Activated CD8-positive, alpha-beta memory T cell treated with anti-CD3 and anti-CD28 coated beads for 48 hours (primary cell): ENCODE measurements at places on chromosomes 16 and 17.

- DNase-seq = no peak
Measured at GRCh38 chr17:48606892-48607614, 2.3 kb upstream of the HOXB6 start.

GRCh38 chr17:6569370-6570285 is 13.3 kb upstream of the PITPNM3 start:
- DNase-seq = no peak

- DNase-seq = no peak
Measured at GRCh38 chr17:29757788-29758187, 135.1 kb upstream of the CORO6 start.

DNA sequence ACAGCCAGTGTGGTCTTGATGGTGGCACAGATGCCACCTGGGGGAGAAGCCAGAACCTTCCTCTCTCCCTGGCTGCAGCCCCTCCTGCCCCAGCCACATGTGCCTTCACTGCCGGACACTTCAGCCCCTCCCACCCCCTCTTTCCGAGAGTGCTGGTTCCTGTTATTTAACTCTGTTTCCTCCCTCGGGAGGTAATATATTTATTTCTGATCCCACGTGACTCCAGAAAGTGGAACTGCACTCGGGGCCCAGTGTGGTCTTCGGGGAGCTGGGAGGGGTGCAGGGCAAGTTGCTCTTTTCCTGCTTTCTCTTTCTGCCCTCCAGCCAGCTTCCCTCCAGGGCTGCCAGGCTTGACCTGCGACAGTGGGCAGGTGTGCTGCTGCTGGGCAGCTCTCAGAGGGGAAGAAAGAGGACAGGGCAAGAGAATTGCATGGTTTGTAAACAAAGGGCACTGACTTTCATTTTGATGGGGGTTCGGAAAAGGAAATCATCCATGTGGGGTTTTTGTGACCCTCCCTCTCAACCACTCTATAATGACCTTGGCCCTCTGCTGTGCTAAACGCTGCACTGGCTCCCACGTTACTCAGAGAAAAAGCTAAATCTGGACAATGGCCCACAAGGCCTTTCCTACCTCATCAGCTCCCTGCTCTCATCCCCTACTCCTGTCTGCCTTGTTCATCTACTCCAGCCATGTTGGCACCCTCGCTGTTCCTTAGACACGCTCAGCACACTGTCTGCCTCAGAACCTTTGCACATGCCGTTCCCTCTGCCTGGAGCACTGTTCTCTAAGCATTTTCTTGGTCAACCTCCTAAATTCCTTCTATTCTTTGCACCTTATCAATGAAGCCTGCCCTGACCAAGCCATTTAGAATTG is 8.2 kb upstream of the CIITA start:
- no peak for DNase-seq

DNA sequence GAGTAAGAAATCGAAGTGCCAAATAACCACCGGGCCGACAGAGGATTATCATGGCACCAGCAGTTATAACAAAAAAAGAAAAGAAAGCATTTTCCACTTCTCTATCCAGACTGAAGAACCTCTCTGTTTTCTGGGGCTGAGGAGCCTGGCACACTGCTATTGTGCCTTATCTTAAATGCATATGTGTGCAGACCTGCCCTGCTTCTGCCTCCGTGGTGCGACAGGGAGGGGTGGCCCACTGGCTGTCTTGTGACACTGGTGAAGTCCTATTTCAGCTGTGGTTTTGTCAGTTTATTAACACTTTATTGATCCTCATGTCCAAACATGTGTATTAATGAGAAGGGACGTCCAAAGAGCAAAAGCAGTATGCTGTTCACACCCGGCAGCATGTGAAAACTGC is 55.4 kb downstream of the CDK5R1 start:
- no peak for DNase-seq

DNA sequence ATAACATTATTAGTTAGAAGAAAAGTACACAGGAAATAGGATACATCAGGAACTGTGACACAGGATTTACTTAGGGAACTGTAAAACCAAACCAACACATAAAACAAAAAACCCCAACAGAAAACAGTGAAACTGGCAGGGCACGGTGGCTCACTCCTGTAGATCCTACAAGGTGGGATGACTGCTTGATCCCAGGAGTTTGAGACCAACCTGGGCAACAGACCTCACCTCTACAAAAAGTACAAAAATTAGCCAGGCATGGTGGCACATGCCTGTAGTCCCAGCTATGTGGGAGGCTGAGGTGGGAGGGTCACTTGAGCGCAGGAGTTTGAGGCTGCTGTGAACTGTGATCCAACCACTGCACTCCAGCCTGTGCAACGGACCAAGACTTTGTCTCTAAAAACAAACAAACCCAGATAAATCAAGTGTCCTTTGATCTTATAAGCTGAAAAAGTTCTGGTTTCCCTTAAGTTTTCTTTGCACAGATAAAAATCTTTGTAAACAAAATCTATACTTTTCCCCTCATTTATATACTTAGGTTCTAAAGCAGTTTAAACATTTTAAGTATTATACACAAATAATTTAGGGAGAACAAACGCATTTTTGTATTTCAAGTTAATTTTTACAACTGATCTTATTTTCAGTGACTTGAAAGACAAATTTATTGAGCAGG is 111.5 kb upstream of the TOB1 start:
- no peak for DNase-seq

- DNase-seq = no peak
Measured at GRCh38 chr16:17134586-17134985, 336.2 kb downstream of the XYLT1 start.

- DNase-seq = no peak
Measured at GRCh38 chr16:66335704-66336329, 30.7 kb upstream of the CDH5 start.

DNA sequence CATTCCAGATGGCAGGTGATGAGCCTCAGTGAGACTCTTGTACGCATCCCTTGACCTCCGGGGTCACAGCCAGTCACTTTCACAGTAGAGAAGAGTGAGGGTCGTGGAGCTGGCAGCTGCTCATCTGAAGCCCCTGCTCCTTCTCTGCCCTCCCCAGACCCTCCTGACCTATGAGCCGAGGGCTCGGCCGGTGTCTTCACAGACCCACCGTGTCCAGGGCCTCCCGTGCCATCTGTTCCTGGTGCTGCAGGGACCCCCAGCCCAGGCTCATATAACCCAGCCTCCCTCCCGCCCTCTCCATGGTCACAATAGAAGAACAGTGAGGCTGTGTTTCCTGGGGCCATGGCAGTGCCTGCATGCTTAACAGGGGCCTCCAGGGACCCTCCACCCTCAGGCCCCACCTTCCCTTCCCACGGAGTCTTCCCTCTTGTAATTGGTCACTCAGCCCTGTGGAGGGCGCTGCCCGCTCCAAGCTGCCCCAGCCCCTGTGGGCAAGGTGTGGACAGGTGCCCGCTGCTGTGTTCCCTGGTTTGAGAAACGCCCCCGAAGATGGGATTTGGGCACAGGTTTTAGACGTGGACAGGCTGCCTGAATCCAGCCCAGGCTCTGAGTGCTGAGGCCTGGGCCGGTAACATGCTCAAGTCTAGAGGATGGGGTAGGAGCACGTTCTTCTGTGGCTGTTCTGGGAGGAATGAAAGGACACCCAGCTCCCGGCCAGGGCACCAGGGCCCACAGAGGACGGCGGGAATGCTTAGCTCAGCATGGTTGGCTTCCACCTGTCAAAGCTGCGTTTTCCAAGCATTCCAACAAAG is 38.7 kb downstream of the ACSF3 start:
- no peak for DNase-seq

DNA sequence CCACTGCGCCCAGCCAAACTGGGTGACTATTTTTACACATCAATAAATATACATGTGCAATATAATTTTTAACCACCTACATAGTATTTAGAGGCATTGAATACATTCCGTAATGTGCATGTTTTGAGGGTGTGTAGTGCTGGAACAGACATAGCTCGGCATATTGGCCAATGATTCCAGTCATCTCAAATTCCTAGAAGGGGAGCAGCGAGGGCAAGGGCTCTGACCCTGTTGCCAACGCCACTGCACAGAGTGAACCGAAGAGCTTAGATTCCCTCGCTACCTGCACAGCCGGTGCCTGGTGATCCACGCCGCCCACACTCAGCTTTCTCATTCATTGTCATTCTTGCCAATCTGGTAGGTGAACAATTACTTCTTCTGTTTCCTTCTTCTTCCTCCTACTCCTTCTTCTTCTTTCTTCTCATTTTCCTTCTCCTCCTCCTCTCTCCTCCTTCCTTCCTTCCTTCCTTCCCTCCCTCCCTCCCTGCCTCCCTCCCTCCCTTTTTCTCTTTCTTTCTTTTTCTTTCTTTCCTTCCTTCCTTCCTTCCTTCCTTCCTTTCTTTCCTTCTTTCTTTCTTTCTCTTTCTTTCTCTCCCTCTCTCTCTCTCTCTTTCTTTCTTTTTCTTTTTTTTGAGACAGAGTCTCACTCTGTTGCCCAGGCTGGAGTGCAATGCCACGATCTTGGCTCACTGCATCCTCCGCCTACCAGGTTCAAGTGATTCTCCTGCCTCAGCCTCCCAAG is 26.3 kb upstream of the ATP2A3 start:
- DNase-seq = no peak

GRCh38 chr17:29384901-29385300 is 5.3 kb upstream of the TAOK1 start:
- no peak for DNase-seq

- no peak for DNase-seq
Measured at GRCh38 chr16:51577621-51578303, 426.7 kb upstream of the SALL1 start.

- no peak for DNase-seq
Measured at GRCh38 chr16:25729188-25729915, 37.6 kb downstream of the HS3ST4 start.

- DNase-seq = no peak
Measured at GRCh38 chr16:86928523-86929011, 350.2 kb downstream of the FOXL1 start.

DNA sequence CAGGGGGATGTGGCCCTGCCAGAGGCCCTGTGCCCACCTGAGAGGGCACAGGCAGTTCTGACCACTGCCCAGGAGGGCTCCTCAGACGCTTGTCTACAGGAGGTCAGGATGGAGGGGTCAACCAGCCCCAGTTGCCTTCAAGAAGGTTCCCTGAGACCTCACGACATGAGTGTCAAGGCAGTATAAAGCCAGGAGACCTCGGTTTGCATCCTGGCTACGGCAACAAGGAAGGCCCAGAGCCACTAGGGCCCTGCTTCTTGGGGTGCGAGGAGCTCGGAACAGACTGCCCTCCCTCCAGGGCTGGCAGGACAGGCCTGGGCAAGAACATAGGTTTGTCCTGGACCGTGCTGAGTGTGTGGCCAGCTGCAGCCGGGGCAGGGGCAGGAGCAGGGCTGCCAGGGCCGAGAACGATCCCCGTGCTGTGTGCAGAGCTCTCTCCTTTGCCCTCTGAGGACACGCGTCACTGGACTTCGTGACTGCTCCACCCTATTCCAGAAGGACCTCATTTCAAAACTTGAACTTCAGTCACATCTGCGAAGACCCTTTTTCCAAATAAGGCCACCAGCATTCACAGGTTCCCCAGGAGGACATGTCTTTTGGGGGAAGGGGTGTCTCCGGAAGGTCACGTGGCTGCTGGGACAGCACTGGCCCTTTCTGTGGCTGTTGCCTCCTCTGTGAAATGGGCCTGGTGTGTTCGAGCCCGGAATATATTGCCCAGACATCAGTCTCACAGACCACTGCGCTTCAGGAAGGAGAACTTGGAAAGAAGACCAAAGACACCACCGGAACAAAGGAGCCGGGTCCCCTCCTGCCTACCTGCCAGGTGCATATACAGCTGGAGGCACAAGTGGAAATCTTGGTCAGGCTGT is 27.7 kb downstream of the SLC7A5 start:
- DNase-seq = no peak

GRCh38 chr17:42122371-42123303 is at the start of gene HSPB9:
Gene HSPB9 (plus strand): TSS chr17:42122804. CDS start chr17:42122851, 47 bp downstream.
- DNase-seq = no peak

DNA sequence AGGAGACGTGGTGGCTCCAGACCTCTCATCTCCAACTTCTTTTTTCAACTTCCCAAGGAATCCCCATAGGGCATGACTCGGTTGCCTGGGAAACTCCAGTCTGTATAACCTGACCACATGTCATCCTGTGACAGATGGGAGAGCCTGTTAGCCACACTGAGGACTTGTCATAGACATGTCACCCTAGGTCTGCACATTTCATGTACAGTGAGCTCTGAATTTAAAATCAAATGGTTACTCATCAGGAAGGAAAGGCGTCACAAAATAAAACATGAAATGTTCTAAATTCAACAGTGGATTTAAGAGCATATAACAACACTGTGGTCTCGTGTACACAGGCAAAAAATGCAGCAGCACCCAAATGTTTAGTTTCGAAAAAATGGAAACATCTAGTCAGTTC is 22.2 kb upstream of the ADAMTS18 start:
- no peak for DNase-seq

DNA sequence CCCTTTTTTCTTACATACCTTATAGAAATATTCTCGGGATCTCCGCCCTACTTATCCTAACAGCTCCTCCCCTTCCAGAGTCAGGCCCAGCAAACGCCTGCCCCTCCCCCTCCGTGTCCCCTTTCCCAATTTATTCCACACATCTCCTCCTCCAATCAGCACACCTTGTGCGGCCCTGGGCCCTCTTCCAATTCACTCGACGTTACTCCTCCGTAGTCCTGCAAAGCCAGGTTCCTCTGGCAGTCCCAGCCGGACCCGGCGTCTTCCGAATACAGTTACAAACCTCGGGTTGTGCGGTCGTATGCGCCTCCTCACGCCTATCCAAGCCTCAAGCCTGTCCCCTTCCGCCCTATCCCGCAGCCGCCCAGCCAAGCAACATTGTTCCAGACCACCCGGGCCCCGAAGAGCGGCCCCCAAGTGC is 677 bp downstream of the CBX1 start:
- DNase-seq = no peak

DNA sequence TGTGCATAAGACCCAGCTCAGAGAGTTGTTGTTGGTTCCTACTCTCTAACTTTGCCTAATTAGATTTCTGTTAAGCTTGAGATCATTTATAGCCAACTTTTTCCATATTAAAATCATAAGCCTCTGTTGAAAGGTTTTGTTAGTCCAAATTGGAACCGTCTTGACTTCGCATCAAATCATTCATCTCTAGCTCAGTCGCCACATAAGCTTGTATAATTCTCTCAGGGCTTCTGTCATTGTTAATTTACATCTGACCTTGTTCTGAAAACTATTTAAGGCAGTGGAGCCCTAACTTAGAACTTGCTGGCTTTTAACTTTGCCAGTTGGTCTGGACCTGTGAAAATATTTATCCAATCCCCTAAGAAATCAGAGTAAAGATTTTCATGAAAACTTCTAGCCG is 107.2 kb downstream of the PITPNC1 start:
- no peak for DNase-seq

- no peak for DNase-seq
Measured at GRCh38 chr16:54027062-54027461, 259.5 kb downstream of the IRX3 start.
